Esophagus mucosa (tissue), 1 donor: ENCODE measurements at places on chromosomes 3 and 15.

DNA sequence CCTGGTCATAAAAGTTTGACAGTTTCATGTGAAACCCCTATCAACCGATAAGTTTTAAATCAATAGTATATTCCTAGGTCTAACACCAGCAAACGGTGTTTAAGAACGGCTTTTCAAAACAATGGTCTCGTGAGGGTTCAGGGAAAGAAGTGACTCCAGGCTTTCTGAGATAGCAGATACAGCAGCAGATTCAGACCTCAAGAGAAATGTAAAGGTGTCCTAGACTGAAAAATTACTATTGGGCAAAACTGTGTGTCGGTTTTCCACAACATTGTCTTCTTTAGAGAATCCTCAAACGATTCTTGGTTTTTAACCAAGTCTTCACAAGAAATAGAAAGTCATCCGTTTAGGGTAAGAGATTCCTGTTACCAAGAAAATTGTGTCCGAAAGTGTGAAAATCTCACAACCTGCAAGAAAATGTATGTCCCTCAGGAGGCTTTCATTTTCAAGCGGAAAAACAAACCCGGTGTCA, 1.2 kb downstream of the SETD2 start:
- ATAC-seq = no peak

- no peak for ATAC-seq
Measured at GRCh38 chr15:78875107-78875914, 2.6 kb downstream of the MORF4L1 start.

GRCh38 chr3:186492385-186492984, 51.7 kb downstream of the CRYGS start:
- ATAC-seq = no peak

DNA sequence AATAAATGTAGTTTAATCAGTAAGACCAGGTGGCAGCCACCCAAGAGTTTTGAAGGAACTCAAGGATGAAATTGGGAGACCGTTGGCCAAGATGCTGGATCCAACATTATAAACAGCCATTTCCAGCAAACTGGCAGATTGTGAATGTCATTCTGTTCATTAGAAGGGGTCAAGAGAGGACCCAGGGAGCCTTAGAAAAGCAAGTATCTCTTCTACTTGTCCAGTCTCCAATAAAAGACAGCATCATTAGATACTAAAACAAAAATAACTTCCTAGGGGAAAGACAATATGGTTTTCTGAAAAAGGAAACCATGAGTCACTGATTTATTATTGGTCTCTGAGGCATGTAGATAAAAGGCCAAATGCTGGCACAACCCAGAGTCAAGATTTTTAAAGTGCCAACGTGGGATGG, 67.9 kb downstream of the GADL1 start:
- no peak for ATAC-seq

DNA sequence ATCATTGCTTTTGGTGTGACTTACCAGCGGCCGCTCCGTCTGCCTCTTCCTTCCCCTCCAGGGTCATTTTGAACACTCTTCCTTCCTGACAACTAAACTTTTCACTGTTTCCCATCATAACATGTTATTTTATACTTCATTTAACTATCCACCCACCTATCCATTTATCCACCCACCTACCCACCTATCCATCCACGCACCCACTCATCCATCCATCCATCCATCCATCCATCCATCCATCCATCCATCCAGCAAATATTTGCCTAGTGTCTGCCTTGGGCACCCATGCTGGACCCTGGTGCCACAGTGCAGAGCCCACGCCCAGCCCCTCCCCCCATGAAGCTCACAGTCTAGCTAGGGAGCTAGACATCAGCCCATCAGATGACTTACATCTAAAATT, 254.9 kb downstream of the TLE3 start:
- no peak for ATAC-seq

GRCh38 chr15:70494517-70494851, 268.9 kb downstream of the UACA start:
- ATAC-seq = peak; percentile 46

DNA sequence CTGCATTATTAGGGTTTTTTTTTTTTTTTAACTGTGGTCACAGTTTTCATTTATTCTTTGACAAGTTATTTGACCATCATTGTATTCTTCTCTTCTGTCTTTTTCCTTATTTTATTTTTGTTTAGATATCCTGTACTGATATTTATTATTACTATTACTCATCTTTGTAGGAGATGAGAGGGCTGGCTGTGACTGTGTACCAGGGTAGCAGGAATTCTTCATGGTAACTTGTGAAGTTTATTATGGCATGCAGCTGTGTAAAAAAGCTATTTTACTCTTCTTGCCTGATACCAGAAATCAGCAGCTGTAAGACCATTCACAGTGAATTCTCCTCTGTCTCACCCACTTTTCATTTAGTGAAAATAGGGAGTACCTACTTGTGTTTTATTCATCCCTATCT, 44.5 kb downstream of the ATP6V1A start:
- ATAC-seq = no peak

- ATAC-seq = no peak
Measured at GRCh38 chr3:61725851-61726333, 164.5 kb downstream of the PTPRG start.

DNA sequence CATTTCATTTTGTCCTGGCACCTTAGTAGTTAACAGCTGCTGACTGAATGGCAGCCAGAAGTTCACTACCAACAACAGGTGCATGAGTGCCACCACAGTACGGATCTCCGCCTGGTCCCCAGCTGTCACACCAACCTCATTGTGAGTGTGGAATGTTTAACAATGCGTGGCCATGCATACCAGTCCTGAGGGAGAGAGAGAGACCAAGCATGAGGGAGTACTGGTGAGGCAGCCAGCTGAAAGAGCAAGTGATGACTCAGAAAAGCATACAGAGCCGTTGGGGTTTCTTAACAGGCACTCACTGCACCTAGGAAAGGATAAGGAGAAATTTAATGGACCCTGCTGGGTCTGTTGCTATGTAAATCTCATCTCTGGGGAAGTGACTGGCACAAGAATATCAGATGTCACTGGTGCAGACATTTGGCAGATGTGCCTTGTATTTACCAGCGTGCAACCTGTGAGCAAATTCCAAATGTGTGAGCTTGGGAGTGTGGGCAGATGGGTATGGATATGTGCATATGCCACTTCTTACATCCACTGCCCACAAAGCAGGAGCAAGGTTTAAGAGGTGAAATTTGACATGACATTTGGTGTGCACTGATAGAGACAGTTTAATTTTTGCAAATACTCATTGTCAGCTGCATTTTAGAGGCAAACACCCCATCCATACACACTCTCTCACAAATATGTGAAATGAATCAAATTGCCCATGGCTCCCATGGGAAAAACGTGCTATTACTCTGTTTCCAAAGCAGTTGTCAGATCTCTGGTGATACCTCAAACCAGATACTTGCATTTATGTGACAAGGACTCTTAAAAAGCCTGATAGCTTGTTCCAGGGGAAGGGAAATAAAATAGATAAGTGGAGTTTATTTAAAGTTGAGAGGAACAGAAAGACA, 245.2 kb upstream of the ARPP21 start:
- no peak for ATAC-seq

DNA sequence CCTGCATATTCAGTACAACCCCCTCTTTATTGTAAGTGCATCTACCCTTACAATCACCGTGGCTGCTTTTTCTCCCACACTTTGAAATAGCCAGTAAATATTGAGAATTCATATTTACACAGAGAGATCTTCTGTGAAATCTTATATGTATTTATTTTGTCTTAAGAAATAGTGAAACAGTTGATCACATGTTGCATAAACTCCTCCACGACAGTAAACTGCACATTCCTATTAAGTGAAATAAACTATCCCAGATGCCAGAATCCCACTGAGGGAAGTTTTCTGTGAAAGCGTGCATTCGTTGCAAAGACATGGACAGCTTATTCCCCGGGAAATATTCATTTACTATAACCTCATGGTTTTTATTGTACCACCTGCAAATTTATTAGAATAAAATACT, 796.0 kb downstream of the ROBO2 start:
- no peak for ATAC-seq

DNA sequence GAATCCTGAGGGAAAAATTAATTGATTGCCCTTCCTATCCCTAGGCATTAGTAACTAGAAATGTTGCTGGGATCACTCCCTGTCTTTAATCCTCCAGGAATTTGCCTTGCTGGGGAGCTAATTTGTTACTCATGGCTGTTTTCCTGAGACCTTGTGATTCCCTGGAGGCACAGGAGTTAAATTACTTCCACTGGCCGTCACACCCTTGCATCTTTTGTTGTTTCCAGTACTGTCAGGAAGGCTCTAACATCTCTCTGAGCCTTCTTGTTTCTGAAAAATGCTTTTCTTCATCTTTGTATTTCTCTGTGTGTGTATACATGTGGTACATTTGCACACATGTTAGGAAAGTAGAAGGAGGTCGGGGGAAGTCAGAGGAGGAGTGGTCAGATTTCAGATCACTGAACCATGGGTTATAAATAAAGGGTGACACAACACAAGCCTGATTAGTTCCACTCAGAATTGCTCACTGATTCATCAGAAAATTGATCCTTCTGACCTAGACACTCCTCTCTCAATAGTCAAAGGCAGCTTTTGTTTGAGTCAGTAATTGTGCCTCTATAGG, 23.5 kb upstream of the LRRFIP2 start:
- peak; percentile 32 for ATAC-seq

DNA sequence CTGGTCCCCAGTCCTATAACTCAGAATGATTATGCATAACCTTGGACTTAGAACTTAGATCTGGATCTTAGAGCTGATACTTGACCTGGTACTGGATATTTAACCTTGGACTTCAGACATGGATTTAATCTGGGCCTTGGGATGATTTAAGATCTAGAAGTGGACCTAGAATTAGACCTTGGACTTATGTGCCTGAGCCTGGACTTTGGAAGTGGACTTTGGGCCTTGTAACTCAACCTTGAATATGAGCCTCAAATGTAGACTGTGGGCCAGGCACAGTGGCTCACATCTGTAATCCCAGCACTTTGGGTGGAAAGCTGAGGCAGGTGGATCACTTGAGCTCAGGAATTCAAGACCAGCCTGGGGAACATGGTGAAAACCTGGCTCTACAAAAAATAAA, 46.1 kb downstream of the ZNF589 start:
- ATAC-seq = no peak

DNA sequence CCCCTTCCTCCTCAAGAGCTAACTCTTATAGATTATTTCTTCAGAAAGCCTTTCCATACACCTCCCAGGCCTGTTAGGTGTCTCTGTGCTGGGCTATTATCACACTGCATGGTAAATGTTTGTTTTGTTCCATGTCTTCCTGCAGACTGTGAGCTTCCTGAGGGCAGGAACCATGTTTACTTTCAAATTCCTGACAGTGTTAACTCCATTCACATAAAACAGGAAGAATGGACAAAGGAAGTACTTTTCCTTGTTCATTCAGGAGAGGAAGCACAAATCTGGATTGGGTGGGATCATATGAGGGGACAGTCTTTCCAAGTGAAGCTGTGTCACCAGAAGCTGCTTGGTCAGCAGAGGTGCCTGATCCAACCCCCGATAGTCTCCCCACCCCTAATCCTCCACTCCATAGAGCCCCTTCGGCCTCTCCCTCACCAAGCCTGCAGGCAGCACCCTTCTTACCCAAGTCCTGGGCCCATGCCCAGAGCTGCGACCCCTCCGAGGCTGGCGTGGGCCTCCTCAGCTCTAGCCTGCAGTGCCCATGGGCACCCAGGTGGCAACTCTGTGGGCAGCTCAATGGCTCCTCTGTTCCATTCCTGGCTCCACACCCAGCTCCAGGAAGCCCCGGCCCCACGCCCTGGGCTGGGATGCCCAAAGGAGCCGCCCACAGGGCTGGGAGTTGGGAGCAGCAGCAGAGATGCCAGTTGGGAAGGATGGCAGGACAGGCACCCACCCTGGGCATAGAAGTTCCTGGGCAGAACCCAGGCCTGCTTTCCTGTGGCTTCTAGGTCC, 6.9 kb downstream of the SHF start:
- ATAC-seq = no peak

DNA sequence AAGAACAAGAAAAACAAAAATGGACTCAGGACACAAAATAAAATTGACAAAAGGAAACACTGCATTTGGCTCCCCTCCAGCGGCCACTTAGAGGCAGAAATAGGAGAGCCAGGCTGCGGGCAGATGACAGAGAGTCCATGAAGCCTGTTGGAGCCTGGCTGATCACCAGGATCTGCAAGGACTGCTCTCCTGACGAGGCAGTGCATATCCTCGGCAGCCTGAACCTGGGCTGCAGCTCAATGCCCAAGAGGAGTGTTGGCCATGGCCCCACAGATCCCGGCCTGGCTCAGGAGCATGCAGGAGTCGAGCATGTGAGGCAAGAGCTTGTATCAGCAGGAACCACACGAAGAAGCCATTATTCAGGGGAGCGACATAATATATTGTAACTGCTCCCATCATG, 199.8 kb downstream of the STT3B start:
- ATAC-seq = no peak

DNA sequence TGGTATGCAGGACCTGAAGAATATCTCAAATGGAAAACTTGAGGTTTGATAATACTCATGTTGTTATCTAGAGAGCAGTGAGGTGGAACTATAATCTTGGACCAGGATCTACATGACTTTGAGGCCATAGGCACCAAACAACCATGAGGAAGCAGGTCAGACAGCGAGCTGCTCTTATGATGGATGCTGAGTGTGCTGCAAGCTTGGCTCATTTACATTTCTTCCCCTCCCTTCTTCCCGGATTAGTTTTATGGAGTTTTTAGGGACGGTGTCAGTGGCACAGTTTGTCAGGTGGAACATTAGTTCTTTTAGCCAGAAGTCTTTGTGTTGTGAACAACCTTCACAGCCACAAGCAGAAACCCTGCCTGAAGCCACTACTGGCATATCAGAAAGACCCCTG, 8.0 kb upstream of the MYZAP start:
- no peak for ATAC-seq

DNA sequence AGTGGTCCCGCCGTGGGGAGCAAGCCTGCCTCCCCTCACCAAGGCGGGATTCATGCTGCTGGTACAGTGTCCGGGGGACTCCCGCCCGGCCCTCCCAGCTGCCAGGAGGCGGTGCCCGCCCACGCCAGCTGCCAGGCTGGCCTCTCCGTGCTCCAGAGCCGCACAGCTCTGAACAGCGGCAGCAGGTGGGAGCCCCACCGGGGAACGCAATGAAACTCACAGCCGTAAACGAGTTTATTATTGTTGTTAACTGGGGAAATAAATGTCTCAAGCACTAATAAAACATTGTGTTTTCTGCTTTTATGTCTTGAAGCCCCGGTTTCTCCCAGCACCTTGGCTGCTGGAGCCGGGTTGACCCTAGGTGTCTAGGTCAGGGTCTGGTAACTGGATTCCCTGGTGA, 317.7 kb upstream of the TLE3 start:
- no peak for ATAC-seq

DNA sequence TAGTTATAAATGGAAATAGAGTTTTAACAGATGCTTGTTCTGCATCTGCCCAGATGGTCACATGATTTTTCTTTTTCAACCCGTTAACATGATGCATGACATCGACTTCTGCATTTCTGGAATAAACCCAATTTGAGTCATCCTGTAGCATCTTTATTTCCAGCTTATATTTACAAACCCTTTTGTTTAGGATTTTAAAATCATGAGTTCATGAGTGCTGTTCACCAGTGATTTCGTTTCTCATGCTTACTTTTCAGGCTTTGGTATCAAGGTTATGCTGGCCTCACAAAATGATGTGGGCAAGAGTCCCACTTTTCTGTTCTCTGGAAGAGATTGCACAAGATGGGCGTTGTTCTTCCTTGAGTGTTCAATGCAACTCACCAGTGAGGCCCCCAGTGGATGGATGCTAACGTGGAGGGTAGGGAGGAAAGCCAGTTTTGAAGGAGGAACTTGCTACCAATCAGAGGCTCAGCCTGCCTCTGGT, 5.2 kb downstream of the HRH1 start:
- peak; percentile 35 for ATAC-seq

GRCh38 chr3:32325927-32326326, 65.7 kb upstream of the CMTM7 start:
- no peak for ATAC-seq
